ENCODE measurements at places on chromosomes 2 and 18. TPM values are rescaled to one million over a fixed set of nuclear protein-coding genes. Genes with fewer than 3 reads are reported as not detected.

The SERPINB13 gene
- not detected for total RNA-seq

The GKN2 gene
- total RNA-seq, result not detected

The NCKAP5 gene
- total RNA-seq, result not detected

The ANKRD30BL gene
- total RNA-seq, result not detected

The UNC80 gene
- not detected for total RNA-seq

The FAM117B gene
- 15.3 TPM for total RNA-seq

The PSMA8 gene
- total RNA-seq, result 2.0 TPM

The CFAP65 gene
- not detected for total RNA-seq

The PLB1 gene
- total RNA-seq, result 0.87 TPM

The CARF gene
- total RNA-seq, result 6.2 TPM

The CYP27C1 gene
- total RNA-seq, result not detected

The EFEMP1 gene
- total RNA-seq, result not detected

The SLC14A1 gene
- total RNA-seq, result 1.5 TPM

The USP37 gene
- 46.8 TPM for total RNA-seq

- no peak for DNase-seq
These were observed 639.3 kb downstream of the ADCYAP1 start for GRCh38 chr18:1544016-1544415.

- no peak for DNase-seq
These were observed 38.8 kb upstream of the ACYP2 start for GRCh38 chr2:54076586-54076985.

- DNase-seq, result no peak
These were observed 28.4 kb downstream of the TMEM17 start for GRCh38 chr2:62477573-62477972.

DNA sequence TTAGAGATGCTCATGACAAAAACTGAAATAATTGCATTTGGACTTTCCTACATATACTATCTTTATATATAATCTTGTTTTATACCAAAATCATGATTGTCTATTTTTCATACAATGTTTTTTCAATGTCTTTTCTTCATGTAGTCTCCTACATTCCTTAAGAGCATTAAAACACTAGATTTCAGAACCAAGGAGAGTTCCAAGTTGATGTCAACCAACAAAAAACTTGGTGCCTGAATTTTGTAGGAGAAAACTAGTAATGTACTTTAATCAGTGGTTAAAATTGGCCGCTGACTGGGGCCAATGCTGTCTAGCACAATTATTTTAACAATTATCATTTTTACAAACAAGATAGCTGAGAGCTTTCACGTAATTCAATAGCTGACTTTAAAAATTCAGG lies 678.8 kb downstream of the DCC start:
- no peak for DNase-seq

DNA sequence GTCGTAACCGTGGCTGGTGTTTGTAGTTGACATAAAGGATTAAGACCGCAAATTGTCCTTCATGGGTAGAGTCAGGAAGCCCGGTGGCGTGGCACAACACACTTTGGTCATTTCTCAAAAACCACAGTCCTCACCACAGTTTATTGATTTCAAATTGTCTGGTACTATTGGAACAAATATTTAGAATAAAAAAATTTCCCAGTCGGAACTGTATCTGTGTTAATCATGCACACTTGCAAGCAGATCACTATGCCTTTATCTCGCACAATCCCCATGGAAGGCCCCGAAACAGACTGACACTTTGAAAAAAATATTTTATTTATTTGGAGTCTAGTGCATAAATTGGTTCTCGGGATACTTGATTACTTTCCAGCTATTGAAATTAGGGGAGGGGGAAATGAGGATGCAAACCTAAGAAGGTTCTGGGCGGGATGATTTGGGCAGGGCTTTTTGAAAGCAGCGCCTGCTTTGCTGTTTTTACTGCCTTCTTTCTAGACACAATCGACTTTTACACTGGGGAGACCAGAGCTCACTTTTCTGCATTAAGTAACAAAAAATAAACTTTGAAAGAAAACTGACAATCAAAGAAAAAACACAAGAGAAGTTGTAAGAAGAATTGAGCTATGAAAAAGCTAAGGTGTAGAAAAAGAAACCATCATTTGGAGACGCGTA lies 15.4 kb upstream of the HOXD1 start:
- no peak for DNase-seq

- no peak for DNase-seq
These were observed 37.2 kb downstream of the THUMPD2 start for GRCh38 chr2:39741871-39742270.

GRCh38 chr2:78676921-78677696 lies 348.4 kb upstream of the REG3G start:
- no peak for DNase-seq

GRCh38 chr2:106114166-106114565 lies 79.9 kb downstream of the UXS1 start:
- DNase-seq, result no peak

DNA sequence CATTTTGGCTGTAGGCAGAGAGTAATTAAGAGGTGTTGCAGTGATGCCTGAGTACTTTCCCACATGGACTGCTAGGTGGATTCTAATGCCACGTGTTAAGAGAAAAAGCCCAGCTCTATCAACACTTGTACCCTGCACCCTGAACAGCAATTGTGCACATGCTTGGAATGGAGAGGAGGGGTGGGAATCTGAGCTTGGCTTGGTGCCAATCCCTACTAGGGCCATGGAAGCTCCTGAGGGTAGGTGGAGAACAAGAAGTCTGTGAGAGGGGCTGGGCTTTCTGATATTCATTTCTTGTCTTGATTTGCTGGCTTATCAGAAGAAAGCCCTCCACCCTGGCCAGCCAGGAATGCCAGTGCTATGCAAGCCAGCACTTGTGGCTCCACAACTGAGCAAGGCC lies 292.2 kb downstream of the KCNS3 start:
- no peak for DNase-seq

DNA sequence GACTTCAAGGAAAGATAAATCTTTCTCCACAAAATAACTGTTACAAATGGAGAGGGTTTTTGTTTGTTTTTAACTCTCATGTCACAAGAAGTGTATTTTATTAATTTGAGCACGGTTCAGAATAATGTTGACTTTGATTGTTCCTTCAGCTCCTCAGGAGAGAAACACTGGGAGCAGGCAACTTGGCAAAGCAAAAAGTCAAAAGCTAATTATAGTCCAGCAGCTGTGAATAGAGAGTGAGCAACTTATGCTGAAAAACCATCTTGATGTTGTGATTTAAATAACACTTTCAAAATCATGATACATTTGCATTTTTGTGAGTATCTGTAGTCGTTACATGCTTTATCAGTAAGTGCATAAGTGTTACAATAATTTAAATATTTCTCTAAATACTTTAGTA lies 37.5 kb upstream of the TTN start:
- no peak for DNase-seq

GRCh38 chr2:127463155-127463991 lies 45.1 kb downstream of the PROC start:
- DNase-seq, result no peak

DNA sequence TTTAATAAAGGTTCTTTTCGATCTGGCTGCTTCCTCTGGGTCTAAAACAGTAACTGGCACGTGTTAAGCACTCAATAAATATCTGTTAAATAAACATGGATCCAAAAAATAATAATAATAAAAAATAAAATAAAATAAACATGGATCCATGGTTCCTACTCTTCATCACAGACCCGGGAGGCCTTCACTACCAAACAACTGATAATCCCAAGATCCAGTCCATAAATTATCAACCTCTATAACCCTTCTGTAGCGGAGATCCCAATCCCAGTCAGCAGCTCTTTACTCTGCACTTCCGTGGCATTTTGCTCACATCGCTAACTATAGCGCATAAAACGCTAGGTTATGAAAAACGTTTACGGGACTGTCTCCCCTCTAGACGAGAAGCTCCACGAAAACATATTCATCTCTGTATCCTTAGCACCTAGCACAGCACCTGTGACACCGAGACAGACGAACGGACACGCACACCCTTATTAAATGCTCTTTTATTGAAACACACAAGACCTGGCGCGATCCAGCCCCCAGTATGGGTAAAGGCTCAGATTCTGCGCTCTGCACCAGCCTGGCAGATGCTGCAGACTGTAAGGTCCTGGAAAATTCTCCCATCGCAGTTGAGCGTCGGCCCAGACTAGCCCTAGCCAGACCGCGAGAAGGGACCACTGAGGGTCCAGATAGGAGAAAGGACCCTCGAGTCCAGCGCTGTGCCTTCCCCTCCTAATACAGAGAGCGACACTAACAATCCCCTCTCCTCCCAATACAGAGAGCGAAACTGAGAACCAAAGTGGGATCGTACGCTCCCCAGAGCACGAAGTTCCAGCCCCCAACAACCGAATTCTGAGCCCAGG lies 770 bp downstream of the NBAS start:
- DNase-seq, result peak; percentile 45

DNA sequence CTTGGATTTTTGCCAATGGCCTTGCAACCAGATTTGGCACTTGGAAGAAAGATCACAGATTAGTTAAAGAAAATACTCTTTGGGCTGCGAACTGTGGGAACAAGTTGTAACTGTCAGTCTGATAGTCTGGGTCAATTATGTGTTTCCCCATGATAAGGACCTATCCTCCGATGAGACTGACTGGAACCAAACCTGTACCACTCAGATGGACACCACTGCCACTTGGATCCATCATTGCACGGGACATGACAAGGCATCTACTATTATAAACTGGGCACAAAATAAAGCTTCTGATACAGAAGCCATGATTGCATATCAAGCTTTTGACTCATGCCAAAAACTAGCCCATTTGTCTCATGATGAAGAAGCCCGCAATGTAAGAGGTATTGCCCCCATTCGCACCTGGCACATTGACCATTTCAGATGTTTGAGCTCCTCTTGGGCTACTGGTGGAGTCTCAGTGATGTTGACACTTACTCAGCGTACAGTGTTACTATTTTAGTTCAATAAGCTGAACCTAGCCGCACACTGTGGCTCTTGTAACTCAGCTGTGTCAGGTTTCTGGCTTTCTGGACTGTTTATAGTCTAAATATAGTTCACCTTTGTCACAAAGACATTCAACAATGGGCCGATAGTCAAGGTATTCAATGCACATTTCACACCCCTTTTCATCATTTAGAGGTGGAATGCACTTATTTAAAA lies 179.8 kb upstream of the RBBP8 start:
- DNase-seq, result no peak

DNA sequence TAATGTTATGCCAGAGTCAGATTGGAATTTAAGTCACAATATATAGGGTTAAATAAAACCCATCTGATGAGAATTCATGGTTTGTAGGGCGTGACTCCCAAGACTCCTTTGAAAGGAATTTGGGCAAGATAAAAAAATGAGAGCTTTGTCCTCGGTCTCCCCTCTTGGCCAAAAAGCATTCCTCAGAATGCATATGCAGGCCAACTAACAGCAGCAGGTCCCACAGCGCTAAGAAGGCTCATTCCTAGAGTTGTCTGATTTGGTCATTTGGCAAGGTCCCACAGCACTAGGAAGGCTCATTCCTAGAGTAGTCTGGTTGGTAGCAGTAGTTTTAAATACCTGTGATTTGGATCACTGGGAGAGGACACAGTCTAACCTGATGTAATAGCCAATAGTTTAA lies 106.3 kb upstream of the B3GNT2 start:
- DNase-seq, result no peak

DNA sequence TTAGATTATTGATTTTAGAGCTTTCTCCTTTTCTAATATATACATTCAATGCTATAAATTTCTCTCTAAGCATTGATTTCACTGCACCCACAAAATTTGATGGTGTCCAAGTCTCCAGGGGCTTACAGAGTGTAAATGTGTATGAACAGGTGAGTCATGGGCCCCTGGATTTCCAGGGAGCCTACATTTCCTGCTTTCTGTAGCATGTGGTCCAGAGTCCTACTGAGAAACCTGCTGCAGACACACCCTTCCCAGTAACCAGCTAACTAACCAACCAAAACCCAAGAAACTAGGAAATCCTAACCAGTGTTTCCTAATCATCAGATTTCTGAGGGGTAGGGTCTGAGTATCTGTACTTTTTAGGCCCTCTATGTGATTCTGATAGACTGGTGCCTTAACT lies 39.5 kb upstream of the TANC1 start:
- DNase-seq, result no peak

DNA sequence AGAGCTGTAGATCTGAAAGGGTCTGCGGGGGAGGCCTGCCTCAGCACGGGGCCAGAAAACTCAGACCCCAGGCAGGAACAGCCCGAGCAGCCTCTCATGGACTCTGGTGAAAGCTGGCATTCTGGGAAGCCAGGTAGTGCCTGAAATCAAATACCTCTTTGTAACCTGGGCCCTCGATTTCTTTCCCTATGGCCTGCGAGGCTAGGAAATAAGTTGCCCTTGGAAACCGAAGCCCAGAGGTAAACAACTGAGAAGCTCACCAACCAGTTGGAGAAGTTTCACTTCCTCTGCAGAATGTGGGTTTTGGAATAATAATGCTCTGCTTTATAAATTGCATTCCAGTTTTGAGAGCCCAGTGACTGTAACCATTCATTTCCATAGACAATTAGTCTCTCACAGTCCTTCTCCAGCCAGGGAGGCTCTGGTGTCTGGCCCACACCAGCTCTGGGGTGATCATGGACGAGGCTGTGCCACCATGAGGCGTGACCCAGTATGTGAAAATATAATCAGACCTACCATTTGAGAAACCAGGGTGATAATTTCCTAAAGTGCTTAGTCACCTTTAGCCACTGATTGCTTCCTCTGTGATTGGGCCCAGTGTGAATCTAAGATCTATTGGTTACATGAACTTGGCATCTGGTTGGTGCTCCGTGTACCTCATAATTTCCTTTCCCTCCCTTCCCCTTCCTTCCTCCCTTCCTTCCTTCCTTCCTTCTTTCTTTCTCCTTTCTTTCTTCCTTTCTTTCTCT lies 133.1 kb upstream of the PELI1 start:
- DNase-seq, result no peak

GRCh38 chr2:161246281-161246680 lies 61.9 kb upstream of the PSMD14 start:
- DNase-seq, result no peak

- DNase-seq, result no peak
These were observed 2.5 kb upstream of the MAT2A start for GRCh38 chr2:85536479-85536878.

DNA sequence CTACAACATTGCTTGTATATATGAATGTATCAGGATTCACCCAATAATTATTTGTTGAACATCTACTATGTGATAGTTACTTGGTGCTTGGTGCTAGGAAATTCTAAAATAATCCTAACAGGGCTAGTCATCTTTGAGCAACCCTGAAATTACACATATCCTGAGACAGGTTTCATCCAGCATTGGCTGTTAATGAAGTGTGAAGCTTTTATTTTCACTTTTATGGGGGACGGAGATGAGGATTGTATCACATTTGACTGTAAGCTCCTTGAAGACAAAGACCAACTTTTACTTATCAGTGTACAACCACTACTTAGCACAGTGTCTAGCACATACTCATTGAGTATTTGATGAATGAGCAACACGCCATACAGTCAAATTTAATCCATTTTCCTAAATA lies 6.8 kb upstream of the GALM start:
- no peak for DNase-seq

DNA sequence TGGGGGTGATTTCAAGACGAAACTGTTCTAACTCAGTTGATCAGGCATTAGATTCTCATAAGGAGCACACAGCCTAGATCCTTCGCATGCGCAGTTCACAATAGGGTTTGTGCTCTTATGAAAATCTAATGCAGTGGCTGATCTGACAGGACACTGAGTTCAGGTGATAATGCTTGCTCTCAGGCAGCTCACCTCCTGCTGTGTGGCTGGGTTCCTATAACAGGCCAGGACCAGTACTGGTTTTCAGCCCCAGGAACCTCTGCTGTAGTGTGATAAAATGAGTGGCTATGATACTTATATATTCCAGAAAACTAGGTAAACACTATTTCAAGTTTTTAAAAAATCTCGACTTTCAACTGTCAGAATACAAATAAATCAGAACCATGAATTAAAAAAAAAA lies 271.4 kb downstream of the GALNT13 start:
- no peak for DNase-seq

GRCh38 chr18:35692866-35693265 lies 111.3 kb downstream of the GALNT1 start:
- DNase-seq, result no peak
